ENCODE measurements at places on chromosomes 11 and 22. TPM values are rescaled to one million over a fixed set of nuclear protein-coding genes. Genes with fewer than 3 reads are reported as not detected.

DNA sequence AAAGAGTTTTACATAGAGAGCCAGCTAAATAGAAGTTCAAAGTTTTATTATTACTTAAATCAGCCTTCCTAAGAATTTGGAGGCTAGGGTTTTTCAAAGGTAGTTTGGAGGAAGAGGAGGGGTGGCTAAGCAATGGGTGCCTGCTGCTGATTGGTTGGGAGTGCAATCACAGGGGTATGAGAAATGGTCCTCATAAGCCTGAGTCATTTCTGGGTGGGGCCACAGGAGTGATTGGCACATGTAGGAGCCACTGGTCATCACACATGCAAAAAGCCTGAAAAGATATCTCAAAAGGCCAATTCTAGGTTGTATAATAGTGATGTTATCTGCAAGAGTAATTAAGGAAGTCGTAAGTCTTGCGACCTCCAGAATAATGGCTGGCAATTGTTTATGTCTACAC lies 12.9 kb downstream of the OR51L1 start:
- no peak overlapping the region for H3K4me3 ChIP-seq
- H3K4me1 ChIP-seq, result no peaks in the 10 kb centered on the region
- H3K36me3 ChIP-seq, result no peaks in the 10 kb centered on the region
- no peak for DNase-seq
- H3K27ac ChIP-seq, result no peak overlapping the region

Gene LDHAL6A
- not detected for total RNA-seq

Gene TRIM68
- 3.9 TPM for total RNA-seq

Gene MRGPRX4
- not detected for total RNA-seq

Gene OR5A1
- not detected for total RNA-seq
